ENCODE measurements at places on chromosomes 12 and 14.
A peak's percentile ranks its signal among the peaks of the same experiment; 100 is the strongest.

GRCh38 chr12:24562771-24563431, 386.0 kb downstream of the BCAT1 start:
- no peak for DNase-seq

- peak; percentile 84 for DNase-seq
Measured at GRCh38 chr12:49828133-49829091, at the start of gene NCKAP5L. NCKAP5L (minus strand) TSS chr12:49828413; CDS start chr12:49804044, 24,369 bp downstream.

DNA sequence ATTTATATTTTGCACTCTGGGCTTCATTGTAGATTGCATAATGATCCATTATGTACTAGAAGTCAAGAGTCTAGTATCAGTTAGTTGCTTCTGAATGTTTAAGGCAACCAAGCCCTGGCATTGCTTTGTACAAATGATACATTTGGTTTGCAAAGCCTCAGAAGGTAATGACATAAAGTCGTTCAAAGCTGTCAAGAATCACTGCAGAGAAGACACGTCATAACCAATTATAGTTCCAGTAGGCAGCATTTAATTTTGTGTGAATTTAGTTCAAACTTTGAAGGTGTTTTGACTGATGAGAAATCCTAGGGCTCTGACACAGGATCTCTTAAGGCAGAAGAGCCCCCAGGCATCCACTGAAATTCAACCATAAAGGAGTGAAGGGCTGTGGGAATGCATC, 163.0 kb upstream of the KRR1 start:
- no peak for DNase-seq

DNA sequence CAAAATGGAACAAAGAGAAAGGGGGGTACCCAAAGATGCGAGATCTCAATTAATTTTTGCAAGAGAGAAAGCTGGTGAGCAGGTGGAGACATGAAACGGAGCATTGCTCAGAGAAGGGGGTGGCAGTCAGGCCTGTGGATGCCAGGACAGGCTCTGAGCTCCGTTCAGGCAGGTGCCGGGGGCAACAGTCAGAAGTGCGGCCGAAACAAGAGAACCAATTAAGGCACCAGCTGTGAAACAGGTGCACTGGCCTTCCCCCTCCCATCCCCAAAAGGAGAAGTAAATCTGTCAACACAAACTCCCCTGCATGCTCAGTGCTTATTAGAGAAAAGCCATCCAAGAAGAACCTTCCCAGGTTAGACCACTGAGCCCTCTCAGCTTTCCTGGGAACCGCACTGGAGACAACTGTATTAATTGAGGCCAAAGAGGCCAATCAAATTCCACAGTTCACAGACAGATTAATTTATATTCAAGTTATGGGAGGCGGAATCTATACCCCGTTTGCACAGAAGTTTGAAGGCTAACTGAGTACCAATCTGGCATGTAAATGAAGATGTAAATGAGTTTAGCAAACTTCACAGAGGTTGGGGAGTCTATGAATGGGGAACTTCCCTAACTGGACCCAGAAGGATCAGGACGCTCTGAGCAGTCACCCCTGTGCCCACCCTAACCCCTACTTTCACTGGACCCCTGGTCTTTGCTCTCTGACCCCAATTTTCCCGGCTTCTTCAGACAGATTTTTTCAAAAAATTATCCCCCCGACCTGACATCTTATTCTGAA, 20.9 kb downstream of the OAS2 start:
- no peak for DNase-seq

DNA sequence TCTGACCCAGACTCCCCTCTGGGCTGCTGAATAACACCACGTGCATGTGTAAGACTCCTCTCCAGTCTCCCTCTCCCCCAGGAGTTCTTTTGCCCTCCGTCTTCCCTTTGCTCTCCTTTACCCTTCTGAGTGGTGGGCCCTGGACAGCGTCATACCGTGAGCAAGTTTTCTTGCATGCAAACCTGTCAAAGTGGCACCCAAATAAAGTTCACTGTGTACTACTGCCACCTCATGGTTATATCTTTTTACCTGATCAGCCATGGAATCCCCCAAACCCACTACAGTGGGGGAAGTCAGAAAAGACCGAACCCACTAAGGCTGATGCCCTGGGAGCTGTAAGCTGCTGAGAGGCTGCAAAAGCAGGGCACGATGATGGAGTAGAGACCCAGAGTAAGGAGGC, 131.1 kb upstream of the VRK1 start:
- no peak for DNase-seq

DNA sequence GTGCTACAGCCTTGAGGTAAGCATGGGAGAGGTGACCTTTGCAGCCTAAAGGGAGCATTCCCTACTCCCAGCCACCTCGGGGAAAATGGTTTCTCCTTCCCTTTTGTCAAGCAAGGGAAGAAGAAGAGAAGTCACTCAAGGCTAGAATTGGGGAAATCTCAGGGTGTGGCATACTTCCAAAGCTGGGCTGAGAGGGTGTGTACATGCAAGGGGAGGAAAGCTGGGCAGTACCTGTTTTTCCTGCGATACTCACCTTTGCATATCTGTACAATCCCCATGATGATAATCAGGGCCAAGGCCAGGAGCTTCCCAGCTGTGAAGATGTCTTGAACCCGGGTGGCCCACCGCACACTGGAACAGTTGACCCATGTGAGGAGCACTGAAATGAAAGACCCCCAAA, 23.8 kb upstream of the CEBPE start:
- no peak for DNase-seq

DNA sequence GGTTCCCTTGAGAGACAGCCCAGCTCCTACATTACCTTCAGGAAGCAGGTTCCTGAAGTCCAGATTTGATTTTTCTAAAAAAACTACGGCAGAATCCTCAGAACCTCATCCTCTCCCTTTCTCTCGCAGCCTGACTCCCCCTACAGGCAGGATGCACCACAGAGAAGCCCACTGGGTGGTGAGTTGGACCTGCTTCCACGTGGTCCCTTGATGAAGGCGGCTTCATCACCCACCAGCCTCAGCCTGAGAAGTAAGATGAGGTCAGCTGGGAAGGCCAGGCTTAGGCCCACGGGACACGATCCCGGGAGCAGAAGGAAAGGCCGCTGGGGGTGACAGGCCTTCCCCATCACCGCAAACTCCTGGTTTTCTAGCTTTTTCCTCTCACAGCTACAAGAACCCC, 83.0 kb downstream of the ACTN1 start:
- no peak for DNase-seq

GRCh38 chr14:21575661-21576060, 4.2 kb downstream of the OR10G3 start:
- no peak for DNase-seq

- DNase-seq, result no peak
Measured at GRCh38 chr12:8449355-8449859, 6.4 kb upstream of the CLEC6A start.

- DNase-seq, result no peak
Measured at GRCh38 chr12:75360920-75361319, 26.4 kb downstream of the GLIPR1L1 start.

DNA sequence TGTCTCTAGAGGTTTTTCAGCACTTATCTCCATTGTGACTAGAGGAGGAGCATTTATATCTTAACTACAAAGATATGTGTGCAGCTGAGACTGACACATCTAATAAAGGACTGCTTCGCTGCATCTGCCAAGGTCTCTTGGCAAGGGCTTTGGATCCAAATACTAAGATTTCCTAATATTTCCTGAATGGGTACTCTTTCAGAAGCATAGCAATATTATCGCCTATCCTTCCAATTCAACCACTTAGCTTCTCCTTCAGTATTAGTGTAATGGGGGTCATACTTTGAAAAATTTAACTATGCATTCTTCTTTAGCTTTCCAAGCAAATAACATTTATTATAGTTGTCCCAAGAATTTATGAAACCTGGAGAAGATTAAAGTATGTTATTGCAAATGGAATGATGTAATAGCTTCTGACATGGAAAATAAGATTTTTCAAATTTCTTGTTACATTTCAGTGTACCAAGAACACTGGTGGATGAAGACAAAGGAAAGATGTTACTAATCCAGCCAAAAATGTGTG, 243.0 kb upstream of the PDE3A start:
- DNase-seq, result no peak

- DNase-seq, result no peak
Measured at GRCh38 chr12:78210506-78210860, 379.8 kb downstream of the NAV3 start.

GRCh38 chr12:113660936-113661335, 189.3 kb upstream of the LHX5 start:
- no peak for DNase-seq

GRCh38 chr12:31412292-31412801, 86.4 kb upstream of the SINHCAF start:
- DNase-seq, result no peak

DNA sequence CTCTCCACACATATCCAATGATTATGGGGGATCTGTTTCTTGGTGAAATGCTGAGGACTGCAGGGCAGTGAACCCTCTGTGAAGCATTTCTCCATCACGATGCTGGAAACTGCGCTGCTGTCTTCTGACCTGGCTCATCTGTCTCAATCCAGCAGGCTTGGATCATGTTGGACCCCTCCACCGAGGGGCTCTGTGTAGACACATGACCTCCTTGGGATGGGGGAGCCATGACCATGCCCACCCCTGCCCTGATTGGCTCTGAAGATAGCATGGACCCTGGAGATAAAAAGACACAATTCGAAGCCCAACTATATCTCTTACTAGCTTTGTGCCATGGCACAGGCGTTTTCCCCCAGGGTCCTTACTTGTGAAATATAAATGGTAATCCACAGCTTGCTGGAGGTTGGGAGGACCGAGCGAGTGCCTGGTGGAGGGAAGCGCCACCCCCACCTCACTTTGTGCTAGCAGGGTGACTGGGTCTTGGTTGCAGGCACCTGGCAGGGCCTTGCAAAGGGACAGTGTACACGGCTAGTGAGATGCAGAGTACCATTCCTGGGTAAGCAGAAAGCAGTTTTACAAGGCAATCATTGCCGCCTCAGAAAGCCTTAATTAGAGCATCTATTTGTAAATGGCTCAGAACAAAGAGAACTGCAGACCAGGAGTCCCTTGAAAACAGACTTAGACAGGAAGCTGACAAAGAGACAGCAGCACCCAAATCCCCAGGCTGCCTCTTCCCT, 2.4 kb upstream of the KRT83 start:
- DNase-seq, result no peak

DNA sequence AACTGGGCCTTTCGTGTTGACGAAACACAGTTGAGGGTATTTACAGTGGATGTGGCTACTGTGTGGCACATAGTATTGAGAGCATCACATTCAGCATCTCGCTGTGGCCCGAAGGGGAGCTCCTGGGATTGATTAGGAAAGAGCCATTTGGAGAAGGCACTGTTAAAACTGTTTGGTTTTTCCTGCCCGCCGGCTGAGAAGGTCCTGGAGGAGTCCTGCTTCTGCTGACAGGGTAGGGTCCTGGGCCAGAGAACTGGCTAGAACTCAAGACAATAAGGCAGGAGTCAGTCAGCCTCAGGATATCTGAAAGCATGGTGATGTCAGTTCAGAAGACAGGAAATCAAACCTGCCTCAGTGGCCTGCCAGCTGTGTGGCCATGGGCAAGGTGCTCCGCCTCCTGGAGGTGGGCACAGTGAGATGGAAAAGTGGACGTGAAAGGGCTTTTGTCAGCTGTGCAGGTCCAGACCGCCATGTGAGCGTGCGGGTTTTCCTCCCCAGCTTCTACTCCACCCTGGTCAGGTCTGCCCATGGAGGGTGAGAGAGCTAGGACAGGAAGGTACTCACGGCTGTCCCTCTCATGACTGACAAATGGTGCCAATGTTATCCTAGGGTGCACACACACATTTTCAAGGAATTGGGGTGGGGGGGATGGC, 92.3 kb downstream of the NTF3 start:
- no peak for DNase-seq

- DNase-seq, result no peak
Measured at GRCh38 chr12:10171973-10172728, at the start of gene OLR1. OLR1 (minus strand) TSS chr12:10172132; CDS start chr12:10172077, 55 bp downstream.

DNA sequence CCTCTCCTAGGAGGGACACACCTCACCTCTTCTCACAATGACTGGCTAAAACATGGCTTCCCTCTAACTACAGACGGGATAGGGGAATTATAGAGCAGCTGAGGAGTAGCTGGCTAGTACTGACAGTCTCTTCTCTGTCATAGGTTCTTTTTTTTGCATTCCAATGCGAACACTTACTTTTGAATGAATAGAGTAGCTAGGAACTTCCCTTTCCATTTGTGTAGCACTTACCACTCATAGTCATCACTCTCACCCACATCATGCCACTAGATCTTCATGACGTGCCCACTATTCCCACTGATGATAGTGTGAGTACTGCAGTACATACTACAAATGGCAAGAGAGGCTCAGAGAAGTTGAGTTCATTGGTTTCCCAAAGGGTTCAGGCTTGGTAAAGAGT, 143.9 kb upstream of the HIF1A start:
- no peak for DNase-seq

GRCh38 chr12:6285063-6285477, 25.4 kb upstream of the PLEKHG6 start:
- peak; percentile 43 for DNase-seq

DNA sequence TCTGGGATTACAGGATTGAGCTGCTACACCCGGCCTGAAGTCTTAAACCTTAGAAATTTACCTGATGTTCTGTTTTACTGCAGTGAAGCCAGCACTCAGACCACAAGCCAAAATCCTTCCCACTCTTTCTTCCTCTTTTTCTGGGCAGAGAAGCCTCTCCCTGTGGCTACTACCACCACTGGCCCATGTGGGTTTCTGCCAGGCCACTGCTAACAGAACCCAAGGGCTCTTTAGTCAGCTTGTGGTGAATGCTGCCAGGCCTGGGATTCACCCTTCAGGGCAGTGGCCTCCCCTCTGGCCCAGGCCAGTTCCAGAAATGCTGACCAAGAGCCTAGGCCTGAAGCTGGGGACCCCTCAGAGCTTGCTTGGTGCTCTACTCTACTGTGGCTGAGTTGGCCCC, 35.3 kb downstream of the GAS2L3 start:
- no peak for DNase-seq

DNA sequence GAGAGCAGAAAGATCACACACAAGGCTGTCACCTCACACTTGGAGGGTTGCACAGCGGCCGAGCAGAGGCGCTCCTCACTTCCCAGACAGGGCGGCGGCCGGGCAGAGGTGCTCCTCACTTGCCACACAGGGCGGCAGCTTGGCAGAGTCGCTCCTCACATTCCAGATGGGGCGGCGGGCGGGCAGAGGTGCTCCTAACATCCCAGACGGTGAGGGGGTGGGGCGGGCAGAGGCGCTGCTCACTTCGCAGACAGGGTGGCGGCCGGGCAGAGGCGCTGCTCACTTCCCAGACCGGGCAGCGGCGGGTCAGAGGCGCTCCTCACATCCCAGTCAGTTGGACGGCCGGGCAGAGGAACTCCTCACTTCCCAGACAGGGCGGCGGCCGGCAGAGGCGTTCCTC, 9.1 kb downstream of the TMBIM4 start:
- DNase-seq, result no peak

DNA sequence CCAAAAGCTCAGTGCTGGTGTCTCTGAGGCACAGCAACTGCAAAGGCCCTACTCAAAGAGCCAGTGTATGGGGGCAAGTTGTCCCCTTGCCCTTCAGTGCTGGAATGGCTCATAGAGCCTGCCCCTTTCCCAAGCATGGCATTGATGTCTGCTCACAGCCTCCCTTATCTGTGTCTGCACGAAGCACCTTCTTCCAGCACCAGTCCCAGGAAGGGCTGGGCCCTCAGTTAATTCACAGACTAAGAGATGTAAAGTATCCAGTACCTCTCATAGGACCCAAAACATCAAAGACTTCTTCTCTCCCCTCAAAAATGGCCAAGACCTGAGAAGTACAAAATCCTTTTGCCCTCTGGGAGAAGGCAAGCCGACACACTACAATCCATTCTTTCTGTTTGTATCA, 1.6 kb upstream of the CMAS start:
- no peak for DNase-seq
